Foreskin keratinocyte (primary cell): ENCODE measurements at places on chromosomes 12 and 14.

- no peak for DNase-seq
Observed at GRCh38 chr12:56257491-56258067, 605 bp downstream of the ANKRD52 start.

DNA sequence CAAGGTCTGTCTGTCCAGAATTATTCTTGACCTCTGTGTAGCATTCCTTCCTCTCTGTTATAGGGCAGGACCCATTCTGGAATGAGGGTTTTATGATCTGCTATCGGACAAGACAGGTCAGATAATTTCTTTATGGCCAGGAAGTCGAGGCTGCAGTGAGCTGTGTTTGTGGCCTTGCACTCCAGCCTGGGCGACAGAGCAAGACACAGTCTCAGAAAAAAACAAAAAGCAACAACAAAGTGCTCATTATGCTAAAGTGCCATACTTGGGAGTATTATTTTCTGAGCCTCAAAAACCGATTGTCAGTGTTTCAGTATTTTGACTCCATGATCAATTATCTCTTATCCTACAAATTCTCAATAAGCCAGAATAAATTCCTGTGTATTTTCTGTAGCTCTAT lies 4.1 kb downstream of the CIPC start:
- no peak for DNase-seq

DNA sequence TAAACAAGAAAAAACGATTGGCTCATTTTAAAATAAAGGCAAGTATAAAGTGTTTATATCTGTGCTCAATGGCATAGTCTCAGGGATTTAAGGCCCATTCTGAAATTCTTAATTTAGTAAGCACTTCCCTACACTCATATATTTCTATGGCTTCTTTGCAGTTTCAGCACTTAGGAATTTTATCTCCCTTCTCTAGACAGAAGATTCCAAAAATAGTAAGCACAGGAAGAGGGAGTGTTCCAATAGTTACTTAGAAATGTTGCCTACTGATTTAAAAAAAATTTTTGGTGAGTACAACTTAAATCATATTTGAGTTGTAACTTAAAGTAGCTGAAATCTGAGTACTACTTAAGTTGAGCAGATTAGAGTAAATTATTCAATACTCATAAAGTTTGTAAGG lies 19.8 kb downstream of the INSM2 start:
- peak; percentile 48 for DNase-seq

DNA sequence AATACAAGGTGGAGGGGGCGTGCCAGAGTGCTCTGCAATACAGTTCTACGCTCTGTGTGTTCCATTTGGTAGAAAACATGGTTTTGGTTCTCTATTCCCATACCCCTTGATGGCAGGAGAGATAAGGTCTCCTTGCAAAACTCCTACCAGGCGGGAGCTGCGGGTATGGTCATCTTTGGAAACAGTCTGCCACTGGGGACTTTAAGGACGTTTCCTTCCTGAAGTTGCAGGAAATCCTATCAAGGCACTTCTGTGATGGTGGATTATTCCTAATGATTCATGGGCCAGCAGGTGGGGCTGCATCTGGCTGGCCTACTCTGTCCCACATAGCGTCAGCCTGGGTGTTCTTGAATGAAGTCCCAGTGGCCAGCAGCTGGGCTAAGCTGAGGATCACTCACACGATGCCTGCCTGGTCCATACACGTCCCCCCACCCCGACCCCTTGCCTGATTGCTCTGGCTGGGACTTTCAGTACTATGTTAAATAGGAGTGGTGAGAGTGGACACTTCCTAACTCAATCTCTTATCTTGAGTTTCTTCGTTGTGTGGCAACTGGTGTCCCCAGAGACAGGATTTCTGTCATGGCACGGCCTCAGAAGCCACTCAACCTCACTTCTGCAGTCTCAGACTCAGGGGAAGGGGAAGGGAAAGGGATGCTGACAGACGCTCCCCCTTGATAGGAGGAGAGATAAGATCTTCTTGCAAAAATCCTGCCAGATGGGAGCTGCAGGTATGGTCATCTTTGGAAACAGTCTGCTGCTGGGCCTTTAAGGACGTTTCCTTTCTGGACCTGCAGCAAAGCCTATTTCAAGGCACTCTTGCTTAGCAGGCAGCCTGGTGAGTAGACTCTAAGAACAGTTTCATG lies 61.0 kb upstream of the FKBP4 start:
- no peak for DNase-seq

GRCh38 chr12:119693511-119693910 lies 25.6 kb downstream of the PRKAB1 start:
- DNase-seq = no peak

- no peak for DNase-seq
Observed at GRCh38 chr14:66401449-66402095, 84.6 kb upstream of the CCDC196 start.

DNA sequence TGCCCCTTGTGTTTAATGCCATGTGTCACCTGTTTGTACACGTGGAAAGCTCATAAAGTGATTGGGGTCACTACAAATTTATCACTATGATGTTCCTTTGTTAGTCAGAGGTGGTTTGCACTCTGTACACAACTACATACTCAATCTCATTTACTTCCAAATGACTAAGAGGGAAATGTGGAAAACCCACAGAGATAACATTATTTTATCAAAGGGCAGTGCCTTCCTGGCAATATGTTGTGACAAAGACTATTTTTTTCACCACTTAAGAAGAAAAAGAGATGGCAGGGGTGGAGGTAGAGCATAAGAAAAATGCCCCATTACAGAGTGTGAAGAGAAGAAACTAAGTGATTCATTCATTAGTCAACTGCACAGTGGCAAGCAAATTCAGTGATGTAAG lies 1064.1 kb upstream of the FLRT2 start:
- DNase-seq = no peak

DNA sequence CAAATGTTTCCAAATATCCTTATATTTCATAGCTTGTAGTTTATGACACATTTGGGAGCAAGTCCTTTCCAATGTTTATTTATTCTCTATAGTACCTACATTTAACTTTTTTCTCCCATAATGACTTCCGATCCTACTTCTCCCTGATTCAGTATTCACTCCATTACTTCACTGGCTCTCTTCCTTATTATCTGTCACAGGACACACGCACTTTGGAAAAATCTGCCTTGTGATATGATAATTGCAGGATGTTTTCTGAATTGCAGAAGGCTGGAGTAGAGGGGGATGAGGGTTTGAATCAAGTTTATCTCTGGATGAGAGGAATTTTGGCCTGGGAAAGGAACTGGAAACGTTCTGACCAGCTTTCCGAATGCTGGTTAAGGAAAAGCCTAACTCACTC lies 75.0 kb downstream of the HMGA2 start:
- DNase-seq = no peak

DNA sequence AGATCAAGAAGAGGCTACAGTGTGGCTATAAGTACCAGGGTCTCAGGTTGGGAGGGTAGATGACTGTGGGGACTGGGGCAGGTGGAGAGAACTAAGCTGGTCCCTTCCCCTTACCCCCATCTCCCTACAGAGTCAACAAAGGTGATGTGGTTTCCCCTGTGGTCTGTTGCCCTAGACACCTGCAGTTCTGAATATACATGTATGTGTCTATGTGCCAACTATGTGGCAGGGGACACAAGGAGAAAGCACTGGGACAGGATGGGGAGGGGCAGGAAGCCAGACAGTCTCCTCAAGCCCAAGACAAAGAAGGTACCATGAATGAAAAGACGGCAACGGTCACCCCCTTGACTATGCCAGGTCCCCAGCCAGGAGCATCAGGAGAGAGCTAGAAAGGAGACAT lies 4.5 kb upstream of the HDAC7 start:
- DNase-seq = no peak

GRCh38 chr12:118334939-118335567 lies 37.7 kb downstream of the TAOK3 start:
- no peak for DNase-seq

GRCh38 chr14:92610849-92611271 lies 97.3 kb downstream of the RIN3 start:
- no peak for DNase-seq

DNA sequence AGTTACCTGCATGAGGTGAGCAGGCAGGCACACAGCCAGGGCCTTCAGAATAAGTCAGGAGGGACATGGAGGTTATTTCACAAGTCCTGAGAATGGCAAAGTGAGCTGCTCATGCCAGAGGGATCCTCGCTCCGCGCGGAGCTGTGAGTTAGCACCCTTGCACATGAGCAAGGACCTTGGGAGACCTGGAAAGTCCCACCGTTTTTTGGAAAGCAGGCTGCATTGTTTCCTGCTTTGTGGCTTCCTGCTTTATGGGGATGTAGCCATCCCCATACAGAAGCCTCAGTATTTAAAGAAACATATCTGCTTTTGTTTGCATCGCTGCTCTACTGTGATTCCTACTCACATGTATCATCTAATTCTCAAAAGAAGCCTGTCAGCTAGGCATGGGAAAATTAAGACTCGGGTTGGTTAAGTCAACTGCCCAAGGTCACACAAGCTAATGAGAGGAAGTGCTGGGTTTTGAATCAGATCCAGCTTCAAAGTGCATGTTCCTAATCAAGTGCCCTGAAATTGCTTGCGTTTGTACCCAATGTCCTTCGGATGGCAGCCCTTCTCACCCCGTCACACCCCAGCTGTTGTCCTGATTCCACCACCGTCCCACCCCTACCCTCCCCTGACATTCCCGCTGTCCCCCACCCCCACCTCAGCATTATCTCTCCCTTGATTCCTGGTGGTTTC lies 106.2 kb downstream of the CRACR2A start:
- no peak for DNase-seq

- DNase-seq = no peak
Observed at GRCh38 chr12:131089531-131090273, 136.0 kb downstream of the ADGRD1 start.

- DNase-seq = peak; percentile 85
Observed at GRCh38 chr12:60863421-60863820, 1267.6 kb downstream of the SLC16A7 start.

DNA sequence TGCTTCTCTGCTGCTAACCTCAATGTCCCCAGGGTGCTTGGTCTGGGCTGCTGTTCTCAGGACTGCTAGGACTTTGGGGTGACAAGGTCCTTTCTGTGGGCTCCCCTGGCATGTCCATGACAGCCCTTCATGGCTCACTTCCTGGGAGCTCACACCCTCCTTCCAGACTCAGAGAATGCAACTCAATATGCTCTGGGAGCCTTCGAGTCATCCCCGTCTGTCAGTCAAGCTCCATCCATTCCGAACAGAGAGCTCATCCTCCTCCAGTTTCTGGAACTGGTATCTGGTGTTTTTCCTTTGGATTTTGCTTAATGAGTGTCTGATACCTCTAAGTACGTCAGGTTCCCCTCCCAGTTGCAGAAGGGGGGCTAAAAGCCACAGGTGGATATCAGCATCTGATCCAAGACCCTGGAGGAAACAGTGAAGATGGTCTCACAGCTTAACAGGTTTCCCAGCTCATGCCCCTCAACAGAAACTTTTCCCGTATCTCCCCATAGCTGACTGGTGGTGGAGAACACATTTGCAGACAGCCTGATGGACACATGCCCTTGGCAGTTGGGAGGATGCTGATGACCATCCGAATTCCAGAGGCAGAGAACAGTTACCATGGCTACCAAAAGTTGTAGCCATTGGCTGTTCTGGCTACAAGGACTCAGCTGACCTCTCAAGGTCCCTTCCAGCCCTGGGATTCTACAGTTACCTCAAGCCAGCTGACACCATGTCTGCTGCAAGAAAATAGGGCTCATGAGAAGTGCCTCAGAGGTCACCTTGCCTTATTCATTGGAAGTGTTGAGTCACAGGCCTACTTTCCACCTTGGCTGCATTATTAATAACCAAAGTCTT lies 9.5 kb upstream of the RAB35 start:
- DNase-seq = no peak
